ENCODE measurements at places on chromosomes 12 and 14.

DNA sequence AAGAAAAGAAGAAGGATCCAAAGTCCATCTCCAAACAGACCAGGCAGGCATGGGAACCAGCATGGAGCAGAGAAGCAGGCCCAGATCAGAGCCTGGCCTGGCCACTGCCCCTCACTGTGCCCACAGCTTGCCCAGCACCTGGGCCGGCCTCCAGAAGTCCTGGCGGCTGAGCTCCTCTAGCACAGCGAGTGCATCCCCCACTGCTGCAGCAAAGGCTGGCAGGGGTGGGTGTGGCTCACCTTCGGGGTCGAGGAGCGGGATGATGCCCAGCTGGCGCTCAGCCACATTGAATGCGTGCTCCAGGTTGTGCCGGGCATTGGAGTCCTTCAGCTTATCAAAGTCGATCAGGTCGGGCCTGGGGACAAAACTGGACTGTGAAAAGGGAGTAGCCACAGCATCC, 78.7 kb downstream of the SPTB start:
- DNase-seq: no peak

DNA sequence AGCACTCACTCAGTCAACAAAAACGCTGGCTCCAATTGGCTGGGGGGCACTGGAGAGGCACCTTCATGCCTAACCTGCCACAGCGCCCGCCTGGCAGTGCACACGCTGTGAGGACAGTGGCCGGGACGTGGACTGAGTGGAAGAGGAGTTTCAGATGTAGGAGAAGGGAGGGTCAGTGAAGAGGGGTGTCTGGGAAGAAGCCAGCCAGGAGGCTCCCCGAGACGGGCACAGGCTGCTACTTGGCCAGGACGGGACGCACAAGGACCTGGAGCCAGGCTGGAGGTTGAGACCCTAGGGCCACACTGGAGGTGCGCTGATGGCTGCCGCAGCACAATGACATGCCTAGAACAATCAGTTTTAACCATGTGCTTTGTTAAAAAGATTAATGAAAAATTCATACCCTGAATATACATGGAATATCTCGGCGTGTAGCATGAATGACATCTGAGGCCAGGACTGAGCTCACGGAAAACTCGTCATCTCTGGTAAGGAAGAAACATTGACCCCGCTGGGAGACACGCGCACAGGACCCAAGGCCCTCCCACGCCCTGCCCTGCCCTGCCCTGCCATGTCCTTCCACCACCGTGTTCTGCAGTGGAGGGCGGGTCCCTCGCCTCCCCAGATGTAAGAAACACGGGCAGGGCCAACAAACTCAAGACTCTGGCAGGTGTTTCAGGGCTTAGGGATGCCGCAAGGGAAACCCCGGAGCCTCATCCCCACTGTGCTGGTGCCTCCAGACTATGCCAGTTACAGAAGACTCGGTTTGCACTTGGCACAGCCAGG, 25.0 kb downstream of the AMN start:
- no peak for DNase-seq

GRCh38 chr14:75150150-75150549, 23.3 kb upstream of the NEK9 start:
- no peak for DNase-seq

DNA sequence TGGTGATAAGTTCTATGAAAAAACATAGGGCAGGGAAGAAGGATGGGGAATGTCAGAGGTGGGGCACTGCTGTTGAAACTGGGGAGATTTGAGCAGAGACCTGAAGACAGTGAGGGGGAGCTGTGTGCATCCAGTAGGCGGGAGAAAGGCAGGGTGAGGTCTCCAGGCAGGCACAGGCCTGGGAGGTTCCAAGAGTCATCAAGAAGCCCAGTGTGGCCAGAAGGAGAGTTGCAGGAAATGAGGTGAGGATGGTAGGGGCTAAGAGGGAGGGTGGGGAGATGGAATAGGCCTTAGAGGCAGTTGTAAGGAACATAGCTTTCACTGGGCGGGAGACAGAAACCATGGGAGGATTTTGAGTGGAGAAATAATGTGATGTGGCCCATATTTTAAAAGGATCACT, 341.8 kb downstream of the GLT1D1 start:
- DNase-seq: no peak

DNA sequence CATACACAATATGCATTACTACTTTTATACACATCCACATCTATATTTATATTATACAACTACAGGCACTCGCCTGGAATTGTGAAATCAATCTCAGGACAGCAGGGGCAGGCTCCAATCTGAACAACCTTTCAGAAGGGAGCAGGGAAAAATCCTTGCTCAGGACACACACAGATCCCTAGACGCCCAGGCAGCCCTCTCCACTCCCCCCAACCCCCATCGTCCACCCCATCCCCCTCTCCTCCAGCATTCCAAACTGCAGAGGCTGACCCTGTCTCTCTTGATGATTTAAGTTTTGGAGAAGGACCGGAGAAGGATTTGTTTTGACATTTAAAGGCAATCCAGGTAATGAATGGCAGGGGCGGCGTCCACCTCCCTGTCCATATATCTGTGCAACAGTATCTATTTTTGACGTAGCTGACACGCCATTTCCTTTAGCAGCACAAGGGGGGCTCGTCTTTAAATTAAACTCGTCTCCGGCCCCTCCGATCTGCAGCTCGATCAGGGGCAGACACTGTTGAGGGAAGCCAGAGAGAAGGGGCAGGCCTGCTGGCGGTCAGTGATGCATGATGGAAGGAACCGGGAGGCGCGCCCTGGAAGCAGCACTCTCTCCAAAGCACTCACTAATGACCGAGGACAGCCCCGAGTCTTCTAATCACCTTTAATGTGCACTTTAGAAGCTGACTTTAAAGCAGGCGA, 95.0 kb upstream of the TBX5 start:
- DNase-seq: no peak

GRCh38 chr12:68490476-68490875, 120.2 kb upstream of the RAP1B start:
- no peak for DNase-seq

DNA sequence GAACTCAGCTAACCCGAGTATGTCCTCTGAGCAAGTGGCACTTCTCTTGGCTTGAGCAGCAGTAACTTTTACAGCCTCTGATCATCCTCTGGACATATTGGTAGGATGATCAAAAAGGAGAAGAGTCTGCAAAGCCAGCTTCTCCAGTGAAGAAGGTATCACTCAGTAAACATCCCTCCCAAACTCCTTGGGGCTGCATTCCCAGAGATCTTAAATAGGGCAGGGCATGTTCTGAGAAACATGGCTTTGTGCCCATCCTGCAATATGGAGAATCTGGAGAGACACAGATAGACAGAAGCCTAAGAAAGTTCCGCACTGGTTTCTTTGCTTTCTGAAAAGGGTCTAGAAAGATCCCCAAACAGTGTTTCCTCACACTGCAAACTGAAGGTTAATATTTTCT, 65.4 kb downstream of the RBM19 start:
- DNase-seq: no peak
